Left renal pelvis (tissue), 4 donors: ENCODE measurements at places on chromosomes 16 and 17. TPM values are rescaled to one million over a fixed set of nuclear protein-coding genes. Genes with fewer than 3 reads are reported as not detected.

CLEC10A gene
- 2.0 TPM for polyA plus RNA-seq

- DNase-seq: no peak
These were observed 88.4 kb upstream of the ATF7IP2 start for GRCh38 chr16:10297341-10298006.

CES1 gene
- 2.7 TPM for polyA plus RNA-seq

MYADML2 gene
- 0.07 TPM for polyA plus RNA-seq

GRCh38 chr16:58128711-58129096, 477 bp downstream of the CFAP20 start:
- DNase-seq: no peak

GRCh38 chr17:13362341-13363122, 239.2 kb downstream of the HS3ST3A1 start:
- no peak for DNase-seq

WWP2 gene
- polyA plus RNA-seq: 50.5 TPM

DNA sequence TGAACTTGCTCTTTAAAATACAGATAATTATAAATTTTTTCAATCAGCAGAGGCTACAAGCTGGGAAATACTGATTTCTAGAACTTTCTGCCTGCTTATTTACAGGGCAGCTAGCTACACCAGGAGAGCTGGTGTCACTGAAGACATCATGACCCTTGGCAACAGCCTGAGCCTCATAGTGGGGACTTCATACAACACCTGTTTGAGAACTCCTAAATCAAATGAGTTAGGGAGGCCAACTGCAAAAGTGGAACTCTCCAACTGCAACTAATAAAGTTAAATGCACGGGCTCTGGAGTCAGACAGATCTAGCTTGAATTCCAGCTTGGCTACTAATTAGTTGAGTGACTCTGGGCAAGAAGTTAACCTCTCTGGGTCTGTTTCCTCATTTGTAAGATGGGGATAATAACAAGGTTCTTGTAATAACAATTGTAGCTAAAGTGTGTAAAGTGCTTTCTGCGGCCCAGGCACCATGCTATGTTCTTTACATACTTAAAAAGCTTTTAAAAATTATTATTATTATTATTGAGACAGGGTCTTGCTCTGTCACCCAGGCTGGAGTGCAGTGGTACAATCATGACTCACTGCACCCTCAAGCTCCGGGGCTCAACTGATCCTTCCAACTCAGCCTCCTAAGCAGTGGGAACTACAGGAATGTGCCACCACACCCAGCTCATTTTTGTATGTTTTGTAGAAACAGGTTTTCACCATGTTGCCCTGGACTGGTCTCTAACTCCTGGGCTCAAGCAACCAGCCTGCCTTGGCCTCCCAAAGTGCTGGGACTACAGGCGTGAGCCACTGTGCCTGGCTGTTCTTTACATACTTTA, 33.4 kb downstream of the VAC14 start:
- no peak for DNase-seq

RHBDF1 gene
- polyA plus RNA-seq: 29.9 TPM

GRCh38 chr17:80474961-80475909, 1.2 kb downstream of the NPTX1 start:
- no peak for DNase-seq

RNF112 gene
- 0.68 TPM for polyA plus RNA-seq

GRCh38 chr17:43418441-43419374, 19.9 kb downstream of the ARL4D start:
- DNase-seq: no peak

GRCh38 chr16:89395150-89396142, 94.9 kb downstream of the ANKRD11 start:
- DNase-seq: peak; percentile 75

DNA sequence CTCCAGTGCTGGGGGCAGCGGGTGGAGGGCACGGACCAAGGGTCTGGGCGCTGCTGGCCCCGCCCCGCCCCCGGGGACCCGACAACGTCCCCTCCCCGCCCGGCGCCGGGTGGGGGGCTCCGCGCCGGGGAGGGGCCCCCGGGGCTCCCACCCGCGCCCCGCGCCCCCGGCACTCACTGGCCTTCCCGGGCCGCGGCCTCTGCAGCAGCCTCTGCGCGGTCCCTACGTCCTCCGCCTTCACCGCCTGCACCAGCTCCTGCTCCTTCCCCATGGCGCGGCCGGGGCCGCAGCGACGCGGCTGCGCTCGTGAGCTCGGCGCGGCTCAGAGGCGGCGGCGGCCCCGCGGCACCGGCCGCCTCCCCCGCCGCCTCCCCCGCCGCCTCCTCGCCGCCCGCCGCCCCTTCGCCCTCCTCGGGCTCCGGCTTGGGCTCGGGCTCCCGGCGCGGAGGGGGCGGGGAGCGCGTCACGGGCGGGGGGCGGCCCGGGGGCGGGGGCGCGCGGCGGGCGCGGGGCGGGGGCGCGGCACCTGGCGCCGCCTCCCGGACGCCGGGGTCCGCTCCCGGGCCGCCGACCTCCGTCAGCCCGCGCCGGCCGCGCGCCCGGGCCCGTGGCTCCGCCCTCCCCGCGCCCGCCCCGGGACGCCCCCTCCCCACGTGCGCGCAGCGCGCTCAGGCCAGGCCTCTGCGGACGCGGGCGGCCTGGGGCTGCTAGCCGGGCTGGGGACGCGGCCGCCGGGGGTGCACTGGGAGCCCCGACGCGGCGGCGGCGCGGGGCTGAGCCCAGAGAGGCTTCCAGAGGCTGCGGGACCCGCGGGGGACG, at the start of gene CASKIN1:
TSS of gene CASKIN1 (minus strand) at position 444 of the 819 bp plus-strand sequence. CDS start at position 271, 173 bp downstream.
- DNase-seq: no peak

XYLT1 gene
- polyA plus RNA-seq: 8.6 TPM

EVI2B gene
- 2.5 TPM for polyA plus RNA-seq

GRCh38 chr16:11794447-11794846, 2.6 kb downstream of the ZC3H7A start:
- no peak for DNase-seq

DNA sequence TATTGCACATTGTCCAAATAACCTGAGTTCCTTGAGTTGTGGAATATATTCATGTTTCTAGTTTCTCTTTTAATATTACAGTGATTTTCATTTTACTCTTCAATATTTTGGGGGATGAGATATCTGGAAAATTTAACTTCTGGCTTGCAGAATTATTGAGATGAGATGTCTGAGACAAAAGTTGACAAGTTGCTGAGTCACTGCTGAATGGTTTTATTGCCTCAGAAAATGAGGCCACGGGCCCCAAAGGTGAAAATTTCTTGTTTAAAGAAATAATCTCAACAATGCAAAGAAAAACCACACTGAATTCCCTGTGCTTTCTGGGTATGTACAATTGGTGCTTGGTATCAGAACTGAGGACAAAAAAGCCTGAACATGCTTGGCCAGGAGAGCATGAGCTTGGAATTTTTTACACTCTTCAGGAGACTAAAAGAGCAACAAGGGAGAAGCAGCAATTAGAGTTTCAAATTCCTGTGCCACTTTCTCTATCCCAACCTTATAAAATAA, 129.2 kb upstream of the TOM1L1 start:
- DNase-seq: no peak

DNA sequence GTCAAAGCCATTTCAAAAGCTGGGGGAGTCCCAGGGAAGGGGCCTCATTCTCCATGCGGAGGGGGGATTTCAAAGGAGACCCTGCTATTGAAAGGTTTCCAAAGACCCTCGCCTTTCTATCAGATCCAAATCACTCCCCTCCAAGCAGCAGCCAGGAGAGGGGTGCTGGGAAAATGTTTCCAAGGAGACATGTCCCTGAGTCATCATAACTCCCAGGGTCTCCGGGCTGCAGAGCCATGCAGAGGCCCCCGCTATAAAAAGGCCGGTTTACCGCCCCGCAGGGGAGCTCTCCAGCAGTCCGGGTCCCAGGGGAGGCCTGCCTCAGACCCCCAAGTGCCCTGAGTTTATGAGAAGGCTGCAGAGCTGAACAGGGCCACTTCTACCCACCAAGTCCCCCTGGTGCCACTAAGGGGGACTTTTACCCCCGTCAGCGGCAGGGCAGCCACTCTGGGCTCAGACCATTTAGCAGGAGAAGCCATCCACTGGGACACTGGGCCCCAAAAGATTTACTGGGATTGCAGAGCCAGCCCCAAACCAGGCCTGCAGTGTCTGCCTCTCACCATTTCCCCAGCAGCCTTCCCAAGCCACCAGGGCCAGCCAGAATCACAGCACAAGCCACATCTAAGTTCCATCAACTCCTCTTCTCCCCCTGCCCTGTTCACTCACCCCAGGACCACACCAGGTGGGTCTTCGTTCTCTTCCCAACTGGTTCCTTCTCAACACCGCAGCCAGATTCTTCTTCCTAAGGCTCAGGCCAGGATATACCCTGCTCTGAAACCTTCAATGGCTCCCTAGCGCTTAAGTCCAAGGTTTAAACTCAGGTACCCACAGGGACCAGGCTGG, 234.4 kb downstream of the ZNF423 start:
- DNase-seq: no peak

CD300LG gene
- 0.83 TPM for polyA plus RNA-seq

- DNase-seq: no peak
These were observed 56.3 kb upstream of the ADAMTS18 start for GRCh38 chr16:77491091-77491490.

C16orf95 gene
- 4.2 TPM for polyA plus RNA-seq

GRCh38 chr17:32875923-32876416, 954 bp downstream of the MYO1D start:
- peak; percentile 25 for DNase-seq
